ENCODE measurements at places on chromosomes 6 and 20.

- no peak for DNase-seq
These were observed 59.5 kb downstream of the GNAS start for GRCh38 chr20:58911970-58912369.

DNA sequence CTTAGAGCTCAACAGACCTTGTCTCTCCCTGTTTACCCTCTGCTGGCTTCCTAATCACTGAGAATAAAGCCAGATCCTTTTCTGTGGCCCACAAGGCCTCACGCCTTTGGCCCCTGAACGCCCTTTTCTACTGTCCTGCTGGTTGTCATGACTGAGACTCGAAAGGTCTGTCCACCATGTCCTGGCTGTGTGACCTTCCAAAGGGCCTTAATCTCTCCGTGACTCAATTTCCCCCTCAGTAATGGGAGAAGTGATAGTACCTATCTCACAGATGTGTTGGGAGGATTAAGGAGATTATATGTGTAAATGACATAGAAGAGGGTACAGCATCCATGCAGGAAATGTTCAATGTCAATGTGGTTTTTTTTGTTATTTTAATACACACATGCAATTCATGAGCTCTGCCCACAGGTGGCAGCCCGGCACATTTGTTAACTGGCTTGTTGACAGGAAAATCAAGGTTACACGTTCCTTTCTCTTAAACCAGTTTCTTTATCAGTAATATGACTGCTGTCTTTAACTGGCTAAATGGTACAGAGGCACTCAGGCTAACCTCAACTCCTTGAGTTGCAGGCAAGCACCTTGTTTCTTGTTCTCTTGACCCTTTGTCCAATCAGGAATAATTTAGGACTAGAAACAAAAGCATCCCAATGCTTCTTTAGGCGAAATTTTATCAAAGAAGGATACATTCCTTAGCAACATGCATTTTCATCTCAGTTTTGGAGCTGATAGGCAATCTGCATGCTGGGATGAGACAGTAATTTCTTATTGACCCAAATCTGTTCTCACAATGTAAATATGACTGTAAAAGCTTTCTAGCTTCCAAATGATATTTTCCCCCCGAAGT is 16.6 kb downstream of the SLC22A1 start:
- DNase-seq: peak; percentile 55

DNA sequence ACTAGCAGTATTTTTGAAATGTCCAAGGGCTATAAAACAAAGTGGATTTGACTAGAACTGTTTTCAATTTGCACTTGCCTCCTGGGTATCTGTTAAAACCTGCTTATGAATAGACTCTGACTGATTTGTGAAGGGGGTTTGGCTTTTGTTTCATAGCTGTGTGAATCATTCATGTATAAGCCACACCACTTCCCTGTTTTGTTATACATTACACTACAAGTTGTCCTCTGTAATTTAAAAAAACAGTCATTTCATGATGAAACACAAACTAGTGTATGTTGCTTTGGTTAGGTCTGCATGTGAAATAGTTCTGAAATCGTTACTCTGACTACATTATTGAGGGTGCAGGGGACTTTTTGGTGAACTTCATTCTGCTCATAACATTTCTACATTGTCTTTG is 121.7 kb downstream of the NKAIN2 start:
- DNase-seq: no peak

- DNase-seq: peak; percentile 74
These were observed 42.6 kb downstream of the BMP7 start for GRCh38 chr20:57223648-57224489.

DNA sequence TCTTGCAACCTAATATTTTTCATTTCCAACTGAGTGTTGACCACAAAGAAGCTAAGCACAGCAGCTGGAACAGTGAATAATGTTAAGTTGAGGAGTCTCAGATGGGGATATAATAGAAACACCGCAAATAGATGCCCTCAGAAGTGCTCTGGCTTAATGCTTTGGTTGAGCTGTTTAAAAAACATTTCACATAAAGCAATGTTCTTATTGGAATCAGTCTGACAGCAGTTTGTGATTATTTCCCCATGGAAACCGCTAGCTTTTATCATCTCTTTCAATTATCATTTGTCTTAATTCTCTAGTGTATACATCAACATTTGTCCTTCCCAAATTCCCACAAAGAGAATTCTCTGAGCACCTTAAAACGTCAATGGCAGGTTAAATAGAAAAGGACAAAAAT is 30.8 kb downstream of the METTL24 start:
- DNase-seq: no peak

GRCh38 chr6:7050872-7051779 is 56.6 kb upstream of the RREB1 start:
- DNase-seq: peak; percentile 67

DNA sequence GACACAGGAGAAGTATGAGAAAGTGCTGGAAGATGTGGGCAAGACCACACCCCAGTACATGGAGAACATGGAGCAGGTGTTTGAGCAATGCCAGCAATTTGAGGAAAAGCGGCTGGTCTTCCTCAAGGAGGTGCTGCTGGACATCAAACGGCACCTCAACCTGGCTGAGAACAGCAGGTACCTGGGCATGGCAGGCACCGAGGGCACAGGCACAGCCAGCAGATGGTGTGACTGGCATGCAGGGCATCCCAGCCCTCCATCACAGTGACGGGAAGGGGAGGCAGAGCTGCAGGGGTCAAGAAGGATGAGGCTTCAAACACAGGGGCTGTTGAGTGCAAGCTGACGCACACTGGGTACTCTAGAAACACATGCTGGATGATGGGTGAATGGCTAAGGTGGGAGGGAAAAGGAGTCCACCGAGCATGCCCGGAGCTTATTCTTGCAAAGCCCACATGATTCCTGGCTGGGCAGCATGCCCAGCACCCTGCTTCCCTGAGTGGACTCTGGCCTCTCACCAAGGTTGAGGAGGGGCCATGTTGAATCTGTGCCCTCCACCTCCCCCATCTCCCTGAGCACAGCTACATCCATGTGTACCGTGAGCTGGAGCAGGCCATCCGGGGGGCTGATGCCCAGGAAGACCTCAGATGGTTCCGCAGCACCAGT is 26.3 kb downstream of the SPDEF start:
- no peak for DNase-seq

DNA sequence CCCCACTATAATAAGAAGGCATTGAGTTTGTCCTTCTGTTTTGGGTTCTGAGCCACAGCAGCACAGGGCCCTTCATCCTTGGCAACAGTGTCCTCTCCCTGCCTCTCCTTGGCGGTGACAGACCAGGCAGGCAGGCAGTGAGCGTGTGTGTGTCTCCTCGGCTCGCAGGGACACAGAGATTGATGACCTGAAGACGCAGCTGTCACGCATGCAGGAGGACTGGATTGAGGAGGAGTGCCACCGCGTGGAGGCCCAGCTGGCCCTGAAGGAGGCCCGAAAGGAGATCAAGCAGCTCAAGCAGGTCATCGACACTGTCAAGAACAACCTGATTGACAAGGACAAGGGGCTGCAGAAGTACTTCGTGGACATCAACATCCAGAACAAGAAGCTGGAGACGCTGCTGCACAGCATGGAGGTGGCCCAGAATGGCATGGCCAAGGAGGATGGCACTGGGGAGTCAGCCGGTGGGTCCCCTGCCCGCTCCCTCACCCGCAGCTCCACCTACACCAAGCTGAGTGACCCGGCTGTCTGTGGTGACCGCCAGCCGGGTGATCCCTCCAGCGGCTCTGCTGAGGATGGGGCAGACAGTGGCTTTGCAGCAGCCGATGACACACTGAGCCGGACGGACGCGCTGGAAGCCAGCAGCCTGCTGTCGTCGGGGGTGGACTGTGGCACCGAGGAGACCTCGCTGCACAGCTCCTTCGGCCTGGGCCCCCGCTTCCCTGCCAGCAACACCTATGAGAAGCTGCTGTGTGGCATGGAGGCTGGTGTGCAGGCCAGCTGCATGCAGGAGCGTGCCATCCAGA is 24.0 kb downstream of the SDCBP2 start:
- DNase-seq: no peak

- no peak for DNase-seq
These were observed 20.0 kb downstream of the PRPF6 start for GRCh38 chr20:64000906-64001305.

GRCh38 chr6:167157863-167158262 is at the start of gene GPR31:
GPR31 (minus strand) TSS chr6:167157980; CDS start chr6:167157831, 149 bp downstream.
- no peak for DNase-seq

DNA sequence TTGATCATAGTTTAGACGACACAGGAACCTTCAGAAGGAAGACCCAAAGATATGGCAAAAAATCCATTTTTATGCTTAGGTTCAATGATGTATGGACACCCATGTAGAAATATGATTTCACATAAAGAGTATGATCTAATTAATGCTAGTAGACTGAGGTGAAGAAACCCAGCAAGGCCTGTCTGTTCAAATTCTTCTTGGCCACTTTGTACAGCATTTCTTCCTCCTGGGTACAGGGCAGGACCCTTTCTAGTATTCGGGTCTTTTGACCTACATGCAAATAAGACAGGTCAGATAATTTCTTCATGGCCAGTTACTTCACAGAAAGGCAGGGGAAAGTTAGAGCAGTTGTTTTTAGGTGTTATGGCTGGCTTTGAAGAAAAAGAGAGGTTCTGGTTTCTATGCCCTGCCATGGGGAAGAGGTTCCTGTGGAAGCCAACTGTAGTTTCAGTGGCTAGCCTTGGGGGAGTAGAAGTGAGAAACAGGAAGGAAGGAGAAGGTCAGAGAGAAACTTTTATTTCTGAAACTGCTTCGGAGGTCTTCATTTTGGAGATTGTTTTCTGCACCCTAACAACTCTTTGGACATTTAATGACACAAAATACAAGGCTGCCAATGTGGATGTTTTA is 208.3 kb downstream of the PTPRK start:
- no peak for DNase-seq

- no peak for DNase-seq
These were observed 121.8 kb downstream of the AKAP7 start for GRCh38 chr6:131257104-131257503.

DNA sequence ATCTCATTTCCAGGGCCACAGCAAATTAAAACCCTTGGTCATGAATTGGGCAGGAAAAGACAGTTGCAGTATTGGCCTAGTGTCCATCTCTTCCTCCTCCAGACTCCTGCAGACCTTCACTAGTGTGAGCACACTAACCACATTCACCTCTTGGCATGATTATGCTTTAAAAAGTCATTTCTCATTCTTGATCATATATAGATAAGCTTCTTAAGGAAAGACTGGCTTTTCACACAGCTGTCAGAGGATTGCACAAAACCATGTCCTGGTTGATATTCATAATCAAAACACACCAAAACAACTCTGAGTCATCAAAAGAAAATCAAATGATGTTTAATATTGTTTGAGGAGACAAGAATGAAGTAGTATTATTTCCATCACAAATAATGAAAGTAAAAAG is 52.1 kb downstream of the TMEM200A start:
- DNase-seq: no peak

- DNase-seq: no peak
These were observed 211.4 kb downstream of the ARHGAP18 start for GRCh38 chr6:129498541-129498940.

- DNase-seq: no peak
These were observed 84.0 kb downstream of the GPX5 start for GRCh38 chr6:28609672-28610071.

- DNase-seq: no peak
These were observed 90.0 kb upstream of the MAFB start for GRCh38 chr20:40778894-40779496.

- DNase-seq: no peak
These were observed 68.6 kb downstream of the THBS2 start for GRCh38 chr6:169185011-169185521.

GRCh38 chr6:156013155-156013554 is 557.5 kb upstream of the NOX3 start:
- no peak for DNase-seq

DNA sequence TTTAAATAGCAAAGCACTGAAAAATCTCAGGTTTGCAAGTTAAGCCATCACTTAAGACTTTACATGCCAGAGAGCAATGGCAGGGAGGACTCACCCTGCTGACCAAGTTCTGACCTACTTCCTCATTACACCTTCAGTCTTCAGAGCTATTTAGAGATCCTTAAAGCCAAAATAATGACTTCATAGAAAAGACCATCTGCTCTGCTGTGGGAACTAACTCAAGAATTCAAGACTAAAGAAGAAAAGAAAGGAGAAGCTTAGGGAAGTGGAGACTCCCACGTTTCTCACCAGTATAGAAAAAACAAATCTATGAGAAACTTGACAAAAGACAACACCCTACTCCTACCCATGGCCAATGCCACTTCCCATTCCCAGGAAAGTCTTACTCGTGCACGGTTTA is 28.6 kb downstream of the XPO5 start:
- DNase-seq: no peak

DNA sequence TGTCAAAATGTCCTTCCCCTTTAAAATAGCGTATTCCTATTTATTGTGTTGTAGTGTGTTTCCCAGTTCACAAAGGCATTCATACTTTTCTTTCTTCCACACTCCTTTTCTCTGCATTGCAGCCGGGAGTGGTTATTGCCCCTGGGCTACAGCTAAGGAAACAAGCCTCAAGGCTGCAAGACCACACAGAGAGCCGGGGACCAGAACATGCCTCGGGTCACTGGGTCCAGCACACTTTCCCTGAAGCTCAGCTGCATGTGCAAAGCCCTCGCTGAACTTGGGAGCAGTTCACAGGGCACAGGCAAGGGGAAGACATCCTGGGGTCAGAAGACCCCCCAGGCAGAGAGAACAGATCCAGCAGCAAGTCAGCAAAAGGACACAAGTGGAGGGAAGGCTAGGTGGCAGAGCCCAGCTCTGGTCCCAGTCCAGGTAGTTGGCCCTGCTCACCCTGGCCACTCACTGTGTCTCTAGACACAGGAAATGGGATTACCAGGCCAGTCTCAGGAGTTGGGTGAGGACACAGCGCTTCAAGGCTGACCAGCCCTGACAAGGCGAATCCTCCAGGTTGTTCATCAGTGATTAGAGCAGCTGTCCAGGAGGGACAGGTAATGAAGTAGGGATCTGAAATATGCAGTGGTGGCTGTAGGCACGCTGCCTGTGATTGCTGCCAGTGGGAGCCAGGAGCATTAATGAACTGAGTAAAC is 118.2 kb downstream of the CD83 start:
- DNase-seq: no peak

DNA sequence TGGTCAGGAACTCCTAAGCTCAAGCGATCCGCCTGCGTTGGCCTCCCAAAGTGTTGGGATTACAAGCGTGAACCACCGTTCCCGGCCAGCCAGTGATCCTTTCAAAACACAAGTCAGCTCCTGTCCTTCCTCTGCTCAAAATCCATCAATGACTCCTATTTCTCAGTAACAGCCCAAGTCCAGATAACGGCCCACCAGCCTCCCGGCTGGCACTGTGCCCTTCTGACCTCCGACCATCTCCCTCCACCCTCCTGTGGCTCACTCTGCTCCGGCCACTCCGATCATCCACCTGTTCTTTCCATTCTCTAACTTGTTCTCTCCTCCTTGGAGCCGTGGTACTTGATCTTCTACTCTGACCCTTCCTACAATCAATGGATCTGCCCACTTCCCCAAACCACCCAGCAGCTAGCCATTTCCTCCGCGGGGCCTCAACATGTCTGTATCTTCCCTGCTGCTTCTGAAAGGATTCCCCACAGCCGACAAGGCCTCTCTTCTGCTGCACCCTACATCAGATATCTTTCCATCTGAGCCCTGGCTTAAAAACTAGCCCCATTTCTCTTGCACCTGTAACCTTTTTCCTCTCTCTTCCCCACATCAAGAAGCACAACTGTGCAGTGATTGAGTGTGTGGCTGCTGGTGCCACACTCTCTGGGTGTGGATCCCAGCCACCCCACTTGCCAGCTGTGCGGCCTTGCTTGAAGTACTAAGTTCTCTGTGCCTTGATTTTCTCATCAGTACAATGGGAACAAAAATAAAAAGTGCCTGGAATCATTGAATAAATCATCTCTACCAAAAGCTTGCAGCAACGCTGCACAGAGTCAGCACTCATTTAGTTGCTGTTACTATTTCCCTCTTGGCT is 6.1 kb upstream of the ZMYND8 start:
- DNase-seq: no peak

GRCh38 chr6:154605882-154606370 is 95.4 kb upstream of the CNKSR3 start:
- no peak for DNase-seq

All from urothelium cell line (cell line).